ENCODE measurements at places on chromosomes 12 and 14.
A peak's percentile ranks its signal among the peaks of the same experiment; 100 is the strongest.

DNA sequence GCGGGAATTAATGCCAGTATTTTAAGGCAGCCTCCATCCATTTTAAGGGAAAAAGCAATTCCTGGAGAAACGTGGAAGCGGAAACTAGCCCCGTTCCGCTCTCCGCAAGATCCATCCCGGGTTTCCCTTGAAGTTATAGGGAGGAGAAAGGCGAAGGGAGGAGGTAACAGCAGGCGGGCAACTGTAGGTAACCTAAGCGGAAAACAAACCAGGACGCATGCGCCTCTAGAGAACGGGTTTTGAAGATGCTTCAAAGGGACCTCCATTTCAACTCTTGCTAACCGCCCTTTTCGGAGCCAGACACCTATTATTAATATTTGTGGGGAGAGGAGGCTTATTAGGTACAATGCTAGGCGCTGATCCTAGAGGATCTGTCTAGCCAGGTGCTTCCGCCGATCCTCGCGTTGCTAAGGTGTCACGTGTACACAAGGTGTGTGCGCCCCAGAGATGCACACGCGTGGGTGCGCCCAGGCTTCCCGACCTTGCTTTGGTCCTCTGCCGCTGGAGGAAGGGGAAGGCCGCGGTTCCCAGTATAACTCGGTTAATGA lies 6.2 kb downstream of the TBX5 start:
- no peak for DNase-seq

DNA sequence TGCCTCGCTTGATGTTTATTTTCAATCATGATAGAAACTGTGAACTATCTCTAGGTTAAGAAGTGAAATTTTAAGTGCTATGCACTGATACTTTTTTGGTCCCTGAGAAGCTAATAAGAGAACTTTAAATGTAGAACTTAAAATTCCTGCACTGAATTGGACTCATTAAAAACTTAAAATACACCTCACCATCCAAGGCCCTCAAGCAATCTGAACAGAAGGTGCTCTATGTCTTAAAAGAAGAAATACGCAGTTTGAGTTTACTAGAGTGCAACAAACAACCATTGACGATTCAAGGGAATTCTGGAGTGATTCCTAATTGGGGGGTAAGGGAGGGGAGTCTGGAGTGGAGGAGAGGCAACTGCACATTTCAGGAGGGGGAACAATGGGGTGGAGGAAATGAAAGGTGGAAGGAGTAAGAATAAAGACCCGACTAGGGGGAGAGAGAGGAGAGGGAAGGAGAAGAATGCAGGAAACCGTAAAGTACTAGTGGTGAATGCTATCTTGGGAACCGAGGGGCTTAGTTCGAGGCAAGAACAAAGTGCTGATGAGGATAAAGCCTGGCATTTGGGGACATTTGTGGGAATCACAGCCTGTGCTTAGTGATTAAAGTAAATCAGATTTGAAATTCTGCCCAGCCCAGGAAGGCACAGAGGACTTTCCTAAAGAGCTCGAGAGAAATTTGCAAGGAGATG lies 389.7 kb downstream of the AACS start:
- DNase-seq, result no peak

- DNase-seq, result no peak
Measured at GRCh38 chr12:64335886-64336466, 54.6 kb downstream of the C12orf56 start.

DNA sequence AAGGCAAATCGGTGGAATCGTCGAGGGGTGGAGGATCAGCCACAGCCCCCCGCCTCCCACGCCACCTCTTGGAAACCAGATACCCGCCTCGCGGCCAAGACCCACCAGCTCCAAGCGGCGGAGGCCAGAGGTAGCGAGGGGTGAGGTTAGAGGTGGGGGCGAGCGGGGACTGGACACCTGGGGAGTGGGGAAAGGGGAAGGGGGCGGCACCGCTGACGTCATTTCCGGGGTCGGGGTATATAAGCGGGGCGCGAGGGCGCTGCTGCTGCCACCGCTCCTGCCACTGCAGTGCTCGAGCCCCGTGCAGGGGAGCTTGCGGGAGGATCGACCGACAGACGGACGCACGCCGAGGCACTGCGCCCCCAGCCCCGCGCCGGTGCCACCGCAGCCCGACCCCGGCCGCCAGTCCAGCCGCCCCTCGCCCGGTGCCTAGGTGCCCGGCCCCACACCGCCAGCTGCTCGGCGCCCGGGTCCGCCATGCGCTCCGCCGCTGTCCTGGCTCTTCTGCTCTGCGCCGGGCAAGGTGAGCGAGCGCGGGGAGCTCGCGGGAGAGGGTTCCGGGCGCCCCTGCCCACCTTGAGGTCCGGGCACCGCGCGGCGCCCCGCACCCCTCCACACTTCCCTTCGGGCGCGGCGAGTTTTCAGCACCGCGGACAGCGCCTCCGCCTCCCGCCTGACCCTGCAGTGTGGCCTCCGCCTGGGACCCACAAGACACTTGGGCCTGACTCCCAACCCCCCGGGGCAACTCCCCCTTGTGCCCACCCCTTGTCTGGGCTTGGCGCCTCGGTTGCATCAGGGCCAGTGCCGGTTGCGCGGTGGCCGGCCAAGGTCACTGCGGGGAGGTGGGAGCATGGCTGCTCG lies at the start of gene CHGA:
Gene CHGA (plus strand): TSS at position 268 of the 861 bp plus-strand sequence. CDS start 210 bp downstream, at position 478.
- no peak for DNase-seq

- peak; percentile 47 for DNase-seq
Measured at GRCh38 chr14:20427231-20428009, 8.5 kb downstream of the KLHL33 start.

DNA sequence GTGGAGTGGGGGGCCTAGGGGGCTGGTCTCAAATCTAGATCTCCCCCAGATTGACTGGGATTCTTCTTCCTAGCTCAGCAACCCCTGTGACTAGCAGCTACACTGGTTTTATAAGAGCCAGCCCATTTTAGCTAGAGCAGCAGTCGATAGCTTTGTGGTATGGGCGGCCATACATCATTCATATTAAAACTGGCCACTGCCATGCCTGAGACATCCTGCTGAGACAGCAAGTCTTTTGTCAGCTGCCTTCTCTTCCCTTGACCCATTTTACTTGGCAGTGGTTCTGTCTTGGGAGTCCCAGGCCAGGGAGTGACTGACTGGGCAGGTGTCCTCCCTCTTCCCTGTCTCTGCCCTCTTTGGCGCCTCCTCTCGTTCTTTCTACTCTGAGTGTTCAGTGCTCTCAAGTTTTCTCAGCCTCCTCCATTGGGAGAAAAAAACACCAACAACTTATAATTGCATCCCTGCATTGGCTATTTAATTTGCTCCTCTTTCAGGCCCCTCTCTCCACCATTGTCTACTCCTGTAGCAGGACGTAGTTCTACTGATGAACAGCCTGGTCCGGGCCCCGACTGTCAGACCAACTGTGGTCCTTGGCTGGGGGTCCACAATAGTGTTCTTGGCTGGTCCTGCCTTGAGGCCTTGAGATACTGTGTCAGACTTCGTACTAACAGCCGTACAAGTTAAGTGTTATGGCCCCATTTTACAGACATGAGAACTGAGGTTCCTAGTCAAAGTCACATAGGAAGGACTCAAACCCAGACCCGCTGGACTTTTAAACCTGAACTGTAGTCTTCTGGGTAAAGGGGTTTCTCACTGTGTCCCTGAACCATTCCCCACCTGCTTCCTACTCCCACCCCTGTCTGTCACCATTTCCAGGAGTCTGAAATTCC lies 18.3 kb upstream of the JDP2 start:
- no peak for DNase-seq

DNA sequence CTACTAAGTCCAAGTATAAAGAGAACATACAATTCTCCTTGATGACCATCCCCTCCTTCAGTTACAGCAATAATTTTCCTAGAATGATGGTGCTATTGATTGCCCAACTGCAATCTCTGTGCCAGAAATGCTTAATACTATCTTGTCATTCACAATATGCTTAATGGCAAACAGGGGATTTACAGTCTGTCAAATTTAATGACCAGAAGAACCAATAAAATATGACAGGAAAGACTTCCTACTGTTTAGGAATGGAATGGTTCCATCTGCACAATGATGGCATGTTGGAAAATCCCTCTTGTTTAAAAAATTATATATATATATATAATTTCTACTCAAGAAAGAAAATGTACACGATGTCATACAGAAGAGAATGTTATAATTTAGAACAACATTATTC lies 623.2 kb downstream of the CCER1 start:
- DNase-seq, result no peak

DNA sequence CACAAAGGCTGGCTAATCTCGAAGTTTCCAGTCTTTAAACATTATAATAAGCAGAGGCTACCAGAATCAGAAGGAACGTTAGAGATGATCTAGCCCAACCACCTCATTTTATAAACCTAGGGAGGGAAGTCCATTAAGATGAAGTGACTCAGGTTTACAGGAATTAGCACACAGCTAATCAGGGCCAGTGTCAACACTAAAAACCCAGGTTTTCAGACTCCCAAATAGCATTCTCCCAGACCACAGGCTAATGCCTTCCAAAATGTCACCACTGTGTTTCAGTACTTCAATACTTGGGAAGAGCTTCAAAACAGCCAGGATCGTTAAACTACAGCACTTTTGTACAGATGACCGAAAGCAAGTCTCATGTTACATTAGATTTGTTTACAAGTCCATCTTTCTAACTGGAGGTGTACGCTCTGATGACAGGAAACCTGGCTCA lies 89.2 kb downstream of the FOXN3 start:
- DNase-seq, result no peak

DNA sequence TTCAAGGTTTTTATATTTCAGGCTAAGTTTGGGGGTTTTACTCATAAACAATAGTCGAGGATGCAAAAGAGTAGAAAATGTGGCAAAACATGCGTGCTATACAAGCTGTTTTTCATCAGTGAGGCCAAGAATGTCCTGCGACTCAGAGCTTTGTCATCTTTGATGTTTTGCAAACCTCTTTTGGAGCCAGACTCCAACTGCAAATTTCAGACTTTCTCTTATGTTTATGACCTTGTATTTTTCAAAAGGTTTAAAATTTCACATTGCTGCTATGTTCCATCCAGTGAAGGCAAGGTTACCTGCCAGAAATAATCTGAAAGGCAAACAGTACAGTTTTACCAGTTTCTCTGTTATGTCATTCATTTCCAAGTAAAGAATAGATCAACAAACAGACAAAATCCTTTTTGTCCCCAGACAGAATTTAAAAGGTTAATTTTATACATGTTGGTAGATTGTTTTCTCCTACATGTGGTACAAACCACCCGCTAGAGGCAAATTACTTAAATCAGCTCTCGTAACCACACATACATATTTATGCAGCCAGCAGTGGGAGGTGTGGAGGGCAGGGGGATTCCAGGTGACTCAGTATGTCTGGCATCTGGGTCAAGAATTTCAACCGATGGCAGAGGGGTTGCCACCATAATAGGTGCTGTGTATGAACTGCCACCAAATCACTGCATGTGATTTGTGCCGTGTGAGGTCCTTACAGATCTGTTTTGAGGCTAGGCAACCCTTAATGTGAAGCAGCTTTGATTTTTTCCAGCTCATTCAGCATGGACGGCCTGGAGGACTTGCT lies 119.8 kb upstream of the CPM start:
- peak; percentile 37 for DNase-seq

- DNase-seq, result no peak
Measured at GRCh38 chr12:83939718-83940117, 972.9 kb downstream of the SLC6A15 start.

DNA sequence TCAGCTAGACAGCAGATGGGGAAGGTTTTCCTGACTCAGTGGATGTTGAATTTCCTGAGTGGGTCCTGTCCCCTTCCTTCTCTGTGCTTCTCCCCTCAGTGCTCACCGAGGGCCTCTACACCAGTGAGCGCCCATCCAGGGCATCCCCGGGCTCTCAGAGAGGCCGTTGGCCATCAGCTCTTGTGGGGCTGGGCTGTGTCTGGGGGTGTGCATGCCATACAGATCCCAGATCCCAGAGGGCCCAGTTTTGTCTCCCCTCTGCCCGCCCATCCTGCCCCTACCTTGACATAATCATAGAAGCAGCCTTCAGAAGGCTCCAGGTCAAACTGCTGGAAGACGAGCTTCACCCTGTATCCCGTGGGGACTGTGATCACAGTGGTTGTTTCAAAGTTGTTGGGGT lies 1.1 kb downstream of the C1R start:
- DNase-seq, result no peak

- DNase-seq, result no peak
Measured at GRCh38 chr14:30317729-30318128, 241.2 kb upstream of the G2E3 start.

- DNase-seq, result no peak
Measured at GRCh38 chr14:41608681-41609390, 2.2 kb downstream of the LRFN5 start.

DNA sequence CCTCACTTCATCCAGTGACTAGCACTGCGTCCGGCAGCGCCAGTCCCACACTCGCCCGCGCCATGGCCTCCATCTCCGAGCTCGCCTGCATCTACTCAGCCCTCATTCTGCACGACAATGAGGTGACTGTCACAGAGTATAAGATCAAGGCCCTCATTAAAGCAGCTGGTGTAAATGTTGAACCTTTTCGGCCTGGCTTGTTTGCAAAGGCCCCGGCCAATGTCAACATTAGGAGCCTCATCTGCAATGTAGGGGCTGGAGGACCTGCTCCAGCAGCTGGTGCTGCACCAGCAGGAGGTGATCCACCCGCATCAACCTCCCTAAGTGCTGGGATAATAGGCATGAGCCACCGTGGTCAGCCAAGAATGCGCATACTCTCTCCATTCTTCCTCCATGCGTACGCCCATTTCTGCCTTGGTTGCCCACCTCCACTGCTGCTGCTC lies 59.9 kb downstream of the IRF2BPL start:
- no peak for DNase-seq

DNA sequence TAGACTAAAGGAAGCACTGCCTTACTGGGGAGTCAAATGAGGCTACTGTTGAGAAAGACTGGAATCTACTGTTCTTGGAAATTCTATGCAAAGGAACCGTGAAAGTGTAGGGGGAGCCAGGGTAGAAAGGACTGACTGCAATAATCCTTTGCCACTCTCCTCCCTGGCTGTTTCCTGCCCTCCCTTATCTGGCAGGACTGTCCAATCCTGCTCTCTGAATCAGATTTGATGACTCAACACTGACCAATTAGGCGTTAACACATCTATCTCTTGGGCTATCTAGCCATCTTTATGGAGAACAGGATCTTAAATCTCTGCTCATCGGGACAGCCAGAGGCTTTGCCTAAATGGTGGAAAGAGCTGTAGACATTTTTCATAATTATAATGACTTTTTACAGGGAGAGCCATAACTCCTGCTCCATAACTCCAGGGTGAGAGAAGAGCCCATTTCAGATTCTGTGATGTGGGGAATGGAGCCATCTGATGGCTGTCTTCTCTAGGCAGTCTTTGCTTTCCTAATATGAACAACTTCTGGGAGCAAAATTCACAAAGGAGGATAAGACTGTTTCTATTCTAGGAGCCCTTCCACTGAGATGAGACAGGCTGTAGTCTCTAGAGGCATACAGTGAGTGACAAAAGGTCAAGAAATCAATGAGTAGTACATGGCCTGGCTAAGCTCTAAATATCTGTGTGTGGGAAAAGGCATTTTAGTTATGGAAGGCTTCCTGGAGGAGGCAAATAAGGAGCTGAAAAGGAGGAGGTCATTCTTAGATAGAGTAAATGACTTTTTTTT lies 68.9 kb upstream of the CISTR start:
- DNase-seq, result no peak

DNA sequence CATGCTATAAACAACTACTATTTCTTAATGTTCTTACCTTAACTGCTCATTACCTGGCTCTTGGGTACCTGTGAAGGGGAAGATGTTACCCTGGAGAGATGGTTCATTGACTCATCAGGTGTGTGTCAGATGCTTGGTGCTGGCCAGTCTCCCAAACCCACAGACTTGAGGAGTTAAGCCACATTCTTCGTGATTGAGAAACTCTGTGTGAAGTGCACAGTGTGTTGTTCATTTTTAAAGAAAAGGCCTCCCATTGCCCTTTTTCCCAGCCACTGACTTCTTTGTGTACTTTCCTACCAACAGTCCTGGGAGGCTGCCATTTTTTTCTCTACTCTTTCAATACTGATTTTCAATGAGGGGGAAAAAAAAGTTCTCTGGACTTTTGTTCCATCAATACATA lies 3.2 kb downstream of the MGST1 start:
- DNase-seq, result no peak

Data from NAMALWA (cell line).